ENCODE measurements at places on chromosomes 1 and 21. TPM values are rescaled to one million over a fixed set of nuclear protein-coding genes. Genes with fewer than 3 reads are reported as not detected.

GRCh38 chr1:90386899-90387720, 330.0 kb downstream of the BARHL2 start:
- no peak for DNase-seq

Gene MTMR11
- total RNA-seq = 97.8 TPM

DNA sequence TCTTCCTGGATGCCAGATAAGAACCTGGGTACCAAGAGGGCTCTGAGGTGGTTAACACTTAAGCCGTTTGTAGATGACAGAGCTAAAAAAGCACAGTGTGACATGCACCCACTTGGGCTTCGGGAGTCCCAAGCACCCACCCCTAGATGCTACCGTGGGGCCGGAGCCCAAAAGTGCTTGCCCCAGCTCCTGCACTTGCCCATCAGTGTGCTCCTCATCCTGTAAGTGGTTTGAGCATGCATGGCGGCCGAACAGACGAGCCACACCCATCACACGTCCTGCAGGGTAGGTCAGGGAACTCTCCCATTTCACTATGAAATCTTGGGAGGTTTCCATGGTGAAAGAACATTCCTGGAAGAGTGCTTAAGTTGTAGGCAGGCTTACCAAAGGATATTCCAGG, 158.9 kb upstream of the TNR start:
- DNase-seq = no peak

DNA sequence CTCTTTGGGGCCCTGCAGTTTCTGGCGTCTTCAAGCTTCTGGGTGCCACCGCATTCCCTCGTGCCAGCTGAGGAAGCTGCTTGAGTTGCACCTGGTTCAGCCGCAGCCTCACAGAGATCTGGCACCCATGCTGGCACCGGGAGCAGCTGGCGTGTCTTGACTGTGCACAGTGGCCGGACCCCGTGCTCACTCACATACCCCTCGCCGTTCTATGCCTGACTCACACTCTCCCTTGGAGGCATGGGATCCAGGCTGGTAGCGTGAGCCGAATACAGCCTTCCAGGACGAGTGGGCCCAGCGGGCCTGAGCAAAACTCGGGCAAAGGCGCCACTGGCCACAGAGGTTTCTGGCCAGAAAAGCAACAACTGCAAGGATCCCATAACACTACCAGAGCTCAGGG, 8.6 kb upstream of the MTR start:
- DNase-seq = no peak

Gene APOBEC4
- total RNA-seq = not detected

DNA sequence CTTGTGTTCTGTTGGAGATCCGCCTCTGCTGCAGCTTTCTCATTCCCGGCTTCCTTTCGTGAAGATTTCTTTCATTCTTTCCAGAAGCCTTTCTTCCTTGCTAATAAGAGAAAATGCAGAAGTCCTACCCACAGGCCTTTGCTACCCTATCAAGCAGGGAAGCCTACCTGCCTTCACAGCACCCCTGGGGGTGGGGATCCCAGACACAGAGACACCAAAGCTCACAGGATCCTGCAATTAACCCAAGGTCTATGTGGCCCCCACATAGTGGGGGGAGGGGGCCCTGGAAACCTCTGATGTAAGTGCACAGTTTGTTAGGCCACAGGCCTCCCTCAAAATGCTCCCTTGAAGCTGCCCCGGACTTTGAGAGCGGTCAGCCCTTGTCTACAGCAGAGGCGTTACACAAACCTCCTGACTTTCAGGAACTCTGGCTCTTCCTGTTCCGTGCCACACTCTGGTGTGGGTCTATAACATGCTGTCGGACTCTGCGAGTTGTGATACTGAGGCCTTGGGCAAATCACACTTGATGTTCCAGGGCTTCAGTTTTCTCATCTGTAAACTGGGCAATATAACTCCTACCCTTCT, 31.2 kb downstream of the NKAIN1 start:
- no peak for DNase-seq

GRCh38 chr1:116133696-116134475, 22.7 kb downstream of the MAB21L3 start:
- DNase-seq = no peak

- DNase-seq = no peak
Measured at GRCh38 chr1:233319272-233319671, 8.3 kb upstream of the MAP3K21 start.

Gene ZC3H12A
- total RNA-seq = 17.6 TPM

- peak; percentile 91 for DNase-seq
Measured at GRCh38 chr1:42943166-42943565, 15.5 kb downstream of the SLC2A1 start.

- DNase-seq = no peak
Measured at GRCh38 chr1:6586404-6586816, 6.6 kb downstream of the ZBTB48 start.

- no peak for DNase-seq
Measured at GRCh38 chr1:115189814-115190539, 100.7 kb upstream of the TSPAN2 start.

Gene SLC2A5
- 8.8 TPM for total RNA-seq

DNA sequence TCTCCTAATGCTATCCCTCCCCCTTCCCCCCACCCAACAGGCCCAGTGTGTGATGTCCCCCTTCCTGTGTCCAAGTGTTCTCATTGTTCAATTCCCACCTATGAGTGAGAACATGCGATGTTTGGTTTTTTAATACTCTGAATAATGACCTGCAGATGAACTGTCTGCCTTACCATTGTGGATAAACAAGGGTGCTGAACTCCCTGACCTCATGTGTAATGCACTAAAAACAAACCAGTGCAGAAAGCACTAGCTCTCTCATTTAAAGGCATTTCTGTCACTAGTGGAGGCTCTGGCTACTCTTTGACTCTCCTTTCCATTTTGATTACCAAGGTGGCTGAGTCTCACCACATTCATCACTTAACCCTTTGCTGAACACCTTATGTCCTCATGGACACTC, 23.1 kb upstream of the TRAF3IP3 start:
- no peak for DNase-seq

Gene HPCAL4
- 0.20 TPM for total RNA-seq

Gene TTC22
- total RNA-seq = 24.9 TPM

DNA sequence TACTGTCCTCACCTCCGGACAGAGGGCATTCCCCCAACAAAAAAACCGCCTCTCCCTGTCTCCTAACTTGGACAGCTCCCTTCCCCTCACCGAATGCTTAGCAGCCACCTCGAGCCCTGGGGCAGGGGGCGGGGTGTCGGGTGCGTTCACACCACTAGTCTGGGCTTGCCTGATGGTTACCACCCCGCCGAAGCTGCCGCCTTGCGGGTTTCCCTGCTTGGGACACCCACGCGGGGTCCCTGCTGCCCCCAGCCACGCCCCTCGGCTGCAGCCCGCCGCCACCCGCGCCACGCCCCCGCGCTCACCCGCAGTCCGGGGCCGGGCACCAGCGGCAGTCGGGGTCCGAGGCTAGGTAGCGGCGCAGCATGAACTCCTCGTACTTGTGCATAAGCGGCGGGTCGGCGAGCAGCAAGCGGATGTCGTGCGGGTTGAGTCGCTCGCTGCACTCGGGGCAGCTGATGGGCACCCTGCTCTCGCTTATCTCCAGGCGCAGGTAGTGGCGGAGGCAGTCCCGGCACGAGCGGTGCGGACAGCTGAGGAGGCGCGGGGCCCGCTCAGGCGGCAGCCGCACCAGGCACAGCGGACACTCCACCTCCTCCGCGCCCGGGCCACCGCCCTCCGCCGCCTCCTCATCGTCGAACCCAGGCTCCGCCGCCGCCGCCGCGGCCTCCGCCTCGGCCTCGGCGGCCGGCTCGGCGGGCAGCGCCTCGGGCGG, 706 bp downstream of the RNF19B start:
- DNase-seq = peak; percentile 36

Gene CATSPERE
- 0.72 TPM for total RNA-seq

Gene KCNJ9
- not detected for total RNA-seq

Gene KLHDC9
- total RNA-seq = 14.3 TPM

Gene CCDC27
- total RNA-seq = not detected

DNA sequence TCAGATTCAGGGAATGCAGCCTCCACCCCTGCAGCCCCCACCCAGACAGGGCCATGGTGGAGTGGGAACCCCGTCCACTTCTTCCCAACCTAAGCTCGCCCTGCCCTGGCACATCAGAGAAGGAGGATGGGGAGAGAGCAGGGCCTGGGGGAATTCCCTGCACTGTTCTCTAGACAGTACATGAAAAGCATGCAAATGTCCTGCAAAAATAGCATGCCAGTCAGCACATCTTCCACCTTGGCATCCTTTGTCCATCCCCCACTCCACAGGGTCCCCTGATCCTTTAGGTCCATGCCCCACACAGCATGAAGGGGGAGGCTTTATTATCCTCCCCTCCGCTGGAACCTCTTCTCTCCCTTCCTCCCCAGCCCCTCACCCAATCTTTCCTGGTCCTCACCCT, 35.0 kb upstream of the RD3 start:
- DNase-seq = no peak

Gene LEFTY1
- total RNA-seq = 1.5 TPM

Gene BATF3
- 4.2 TPM for total RNA-seq

GRCh38 chr1:53390261-53390660, 62.4 kb upstream of the LRP8 start:
- DNase-seq = peak; percentile 45

- DNase-seq = no peak
Measured at GRCh38 chr1:178344513-178345091, 152.2 kb downstream of the CLEC20A start.

DNA sequence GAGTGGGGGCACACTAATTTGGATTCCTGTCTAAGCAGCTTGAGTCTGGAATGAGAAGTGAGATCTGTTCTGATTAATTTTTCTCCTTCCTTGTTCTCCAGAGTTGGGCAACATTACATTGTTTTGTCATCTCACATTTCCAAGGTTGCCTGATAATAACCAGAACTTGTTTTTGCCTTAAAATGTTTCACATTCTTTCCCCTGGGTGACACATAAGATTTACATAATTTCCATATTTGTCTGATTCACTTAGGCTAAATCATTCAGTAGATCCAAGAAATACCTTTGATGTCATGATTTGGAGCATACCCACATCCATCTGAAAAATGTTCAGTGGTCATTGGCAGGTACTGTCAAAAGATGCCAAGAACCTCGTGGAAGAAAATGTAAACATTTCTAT, 60.3 kb downstream of the XCL2 start:
- no peak for DNase-seq

Gene SLC25A33
- 4.5 TPM for total RNA-seq

DNA sequence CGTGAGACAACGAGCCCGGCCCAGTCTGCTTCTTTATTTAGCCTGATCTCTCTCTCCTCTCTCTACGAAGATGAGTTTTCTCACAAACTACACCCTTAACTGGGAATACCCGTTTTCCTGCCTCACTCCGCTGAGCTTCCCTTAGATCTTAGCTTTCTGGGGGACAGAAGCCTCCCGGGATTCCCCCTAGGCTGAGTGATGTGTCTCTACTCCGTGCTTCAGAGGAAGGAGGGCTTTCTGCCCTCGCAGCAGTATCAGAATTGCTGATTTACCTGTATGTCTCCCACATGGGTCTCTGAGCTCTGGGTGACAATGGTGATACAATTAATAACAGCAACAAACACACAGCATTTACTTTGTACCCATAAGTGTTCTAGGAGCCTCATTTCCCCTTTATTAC, 1.0 kb downstream of the ZBTB17 start:
- DNase-seq = no peak

DNA sequence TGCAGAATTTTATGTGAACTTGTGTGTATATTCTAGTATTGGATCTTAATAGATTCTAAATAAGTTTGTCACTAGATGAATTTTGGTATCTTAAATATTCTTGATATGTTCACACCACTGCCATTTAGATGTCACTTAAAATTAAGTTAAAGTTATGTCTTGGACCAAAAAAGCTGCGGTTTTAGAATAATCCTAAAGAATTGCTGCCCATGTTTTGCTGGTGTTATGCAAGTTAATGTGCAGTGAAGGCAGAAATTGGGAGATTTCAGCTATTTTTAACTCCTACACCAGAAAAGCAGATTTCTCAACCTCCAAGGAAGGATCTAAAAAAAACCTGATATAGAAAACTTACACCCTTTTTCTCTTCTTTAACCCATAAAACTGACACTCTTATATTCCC, 757 bp downstream of the ACADM start:
- no peak for DNase-seq

Gene FALEC
- 1.1 TPM for total RNA-seq

Gene RGSL1
- not detected for total RNA-seq

Gene CYB5RL
- total RNA-seq = 7.8 TPM

Gene S100A7
- total RNA-seq = not detected

DNA sequence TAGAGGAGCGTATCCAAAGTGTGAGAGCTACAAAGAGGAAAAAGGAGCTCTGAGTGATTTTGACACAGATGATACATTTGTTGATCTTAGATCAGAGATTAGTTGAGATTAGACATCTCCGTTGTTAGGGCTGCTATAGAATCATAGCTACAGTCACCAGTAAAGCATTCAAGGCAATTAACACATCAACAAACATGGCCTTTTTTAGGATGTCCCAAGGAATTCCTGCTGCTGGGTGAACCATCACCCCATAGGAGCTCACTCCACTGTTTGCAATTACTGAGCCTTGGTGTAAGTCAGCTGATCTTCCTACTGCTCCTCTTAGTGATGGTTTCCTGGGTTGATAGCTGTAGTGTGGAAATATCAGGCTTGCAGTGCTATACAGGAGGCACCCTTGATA, 6.7 kb upstream of the RSRP1 start:
- DNase-seq = no peak

GRCh38 chr1:187689129-187689528, 860.4 kb downstream of the PLA2G4A start:
- DNase-seq = peak; percentile 63

GRCh38 chr1:3393024-3393986, 61.2 kb upstream of the ARHGEF16 start:
- DNase-seq = no peak

Gene KRTAP21-2
- total RNA-seq = not detected

DNA sequence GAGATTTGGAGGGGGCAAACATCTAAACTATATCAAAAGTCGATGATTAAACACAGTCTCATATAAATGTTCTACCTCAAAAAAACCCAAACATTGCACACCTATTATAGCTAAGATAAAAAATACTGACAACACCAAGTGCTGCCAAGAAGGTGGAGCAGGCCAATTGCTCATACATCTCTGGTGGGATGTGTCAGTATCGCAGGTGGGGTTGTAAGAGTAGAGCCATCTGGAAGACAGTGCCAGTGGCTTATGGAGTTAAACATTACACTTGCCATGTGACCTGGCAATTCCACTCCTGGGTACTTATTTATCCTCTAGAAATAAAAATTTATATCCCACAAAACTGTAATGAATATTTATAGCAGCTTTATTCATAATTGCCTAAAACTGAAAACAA, 213.4 kb downstream of the DISC1 start:
- no peak for DNase-seq

DNA sequence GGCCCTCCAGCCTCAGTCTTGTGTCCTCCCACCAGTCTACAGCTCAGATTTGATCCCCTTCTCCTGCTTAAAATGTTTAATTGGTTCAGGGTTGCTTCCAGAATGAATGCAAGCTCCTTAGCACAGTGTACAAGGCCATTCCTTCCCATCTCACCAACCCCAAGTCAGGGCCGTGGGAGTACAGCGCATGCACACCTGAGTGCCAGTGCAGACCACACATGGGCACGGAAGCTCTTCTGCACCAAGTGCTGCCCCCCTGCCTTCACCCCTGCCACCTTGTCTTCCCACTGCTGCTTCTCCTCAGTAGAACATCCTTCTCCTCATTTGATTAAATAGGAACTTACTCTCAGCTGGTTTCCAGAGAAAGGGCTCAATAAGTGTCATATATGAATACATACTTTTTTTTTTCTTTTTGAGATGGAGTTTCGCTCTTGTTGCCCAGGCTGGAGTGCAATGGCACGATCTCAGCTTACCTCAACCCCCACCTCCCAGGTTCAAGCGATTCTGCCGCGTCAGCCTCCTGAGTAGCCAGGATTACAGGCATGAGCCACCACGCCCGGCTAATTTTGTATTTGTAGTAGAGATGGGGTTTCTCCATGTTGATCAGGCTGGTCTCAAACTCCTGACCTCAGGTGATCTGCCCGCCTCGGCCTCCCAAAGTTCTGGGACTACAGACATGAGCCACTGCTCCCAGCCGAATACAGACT, 9.3 kb downstream of the PMF1 start:
- DNase-seq = no peak

All from mucosa of gallbladder (tissue), 1 donor.